SJSA1 (cell line): ENCODE measurements at places on chromosomes 12 and 14.

DNA sequence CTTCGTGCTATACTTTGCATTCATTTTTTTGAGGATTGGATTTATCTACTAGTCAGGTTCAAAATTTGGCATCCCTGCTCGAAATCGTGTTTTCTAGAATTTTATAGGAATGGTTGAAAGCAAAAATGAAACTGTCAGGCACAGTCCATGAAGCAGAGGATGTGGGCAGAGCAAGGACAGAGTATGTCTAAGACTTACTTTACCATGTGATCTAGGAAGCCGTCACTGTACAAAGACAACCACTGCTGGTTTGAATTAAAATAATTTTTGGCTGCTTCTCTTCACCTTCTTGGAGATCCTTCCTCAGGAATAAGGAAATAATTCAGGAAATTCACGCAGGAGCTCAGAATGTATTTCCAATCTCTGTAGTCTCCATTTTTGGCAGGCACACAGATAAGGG is 31.6 kb upstream of the SGPP1 start:
- DNase-seq = no peak

GRCh38 chr14:92449404-92450181 is 64.0 kb upstream of the RIN3 start:
- no peak for DNase-seq

DNA sequence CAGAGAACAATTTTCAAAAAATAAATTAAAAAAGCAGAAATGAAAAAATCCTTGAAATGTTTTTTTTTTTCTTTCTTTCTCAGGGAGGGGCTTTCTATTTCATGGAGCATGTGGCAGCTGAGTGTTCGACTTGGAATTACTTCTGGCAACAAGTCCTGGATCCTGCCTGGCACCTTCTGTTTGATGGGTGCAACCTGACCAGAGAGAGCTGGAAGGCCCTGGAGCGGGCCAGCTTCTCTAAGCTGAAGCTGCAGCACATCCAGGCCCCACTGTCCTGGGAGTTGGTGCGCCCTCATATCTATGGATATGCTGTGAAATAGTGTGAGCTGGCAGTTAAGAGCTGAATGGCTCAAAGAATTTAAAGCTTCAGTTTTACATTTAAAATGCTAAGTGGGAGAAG is 22.5 kb upstream of the HIGD1C start:
- DNase-seq = no peak

GRCh38 chr14:42224053-42224888 is 617.6 kb downstream of the LRFN5 start:
- peak; percentile 42 for DNase-seq

DNA sequence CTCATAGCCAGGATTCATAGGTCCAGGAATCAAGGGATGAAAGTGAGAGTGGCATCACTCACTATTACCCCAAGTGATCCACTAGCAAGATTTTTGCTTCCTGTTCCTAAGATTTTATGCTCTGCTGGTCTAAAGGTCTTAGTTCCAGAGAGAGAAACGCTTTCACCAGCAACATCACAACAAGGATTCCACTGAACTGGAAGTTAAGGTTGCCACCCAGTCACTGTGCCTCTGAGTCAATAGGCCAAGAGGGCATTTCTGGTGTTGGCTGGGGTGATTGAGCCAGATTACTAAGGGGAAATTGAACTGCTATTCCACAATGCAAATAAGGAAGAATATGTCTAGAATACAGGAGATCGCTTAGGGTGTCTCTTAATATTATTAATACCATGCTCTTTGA is 142.5 kb upstream of the ARID2 start:
- DNase-seq = no peak

DNA sequence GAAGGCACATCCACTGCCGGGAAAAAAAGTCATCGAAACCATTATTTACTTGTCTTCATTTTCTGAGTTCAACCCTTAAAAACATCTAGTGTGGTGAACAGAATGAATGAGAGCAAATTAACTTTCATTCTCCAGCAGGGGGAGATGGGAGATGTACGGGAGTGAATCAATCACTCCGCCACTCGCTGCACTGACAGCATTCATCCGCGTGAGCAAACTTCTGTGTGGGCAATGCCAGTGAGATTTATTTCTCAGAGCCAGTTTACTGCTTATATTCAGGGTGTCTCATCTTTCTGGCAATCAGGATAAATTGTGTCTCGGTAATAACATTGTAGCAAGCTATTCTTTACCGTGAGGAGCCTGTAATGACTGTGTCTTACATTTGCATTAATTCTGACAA is 463.6 kb upstream of the MIS18BP1 start:
- no peak for DNase-seq

DNA sequence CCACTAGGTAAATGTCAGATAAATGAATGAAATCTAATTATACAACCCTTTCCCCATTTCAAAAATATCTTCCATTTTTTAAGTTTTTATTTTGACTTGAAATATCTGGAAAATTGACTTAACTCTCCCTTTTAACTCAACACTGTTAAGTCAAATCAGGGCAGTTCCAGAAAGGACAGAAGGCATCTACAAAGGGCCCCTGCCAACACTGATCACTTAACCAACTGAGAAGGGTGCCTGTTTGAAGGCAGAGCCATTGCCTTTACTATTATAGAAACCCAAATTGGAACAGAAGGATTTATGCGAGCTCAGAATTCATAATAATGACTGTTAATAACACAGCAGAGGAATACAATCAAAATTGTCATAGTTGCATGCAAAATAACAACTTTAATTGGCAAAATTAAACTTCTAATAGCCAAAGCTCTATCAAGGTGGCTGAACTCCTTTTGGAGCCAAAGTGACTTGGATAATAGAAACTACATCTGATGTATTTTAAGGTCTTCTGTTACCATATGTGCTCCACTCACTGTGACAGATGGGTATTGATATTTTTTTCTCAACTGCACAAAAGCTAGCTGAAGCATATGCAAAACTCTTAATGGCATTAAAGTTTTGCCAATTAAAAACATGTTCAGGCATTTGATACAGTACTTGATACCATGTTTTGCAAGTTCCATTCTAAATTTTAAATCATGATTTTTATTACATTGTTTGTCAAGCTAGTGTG is 383.8 kb downstream of the NOVA1 start:
- no peak for DNase-seq

DNA sequence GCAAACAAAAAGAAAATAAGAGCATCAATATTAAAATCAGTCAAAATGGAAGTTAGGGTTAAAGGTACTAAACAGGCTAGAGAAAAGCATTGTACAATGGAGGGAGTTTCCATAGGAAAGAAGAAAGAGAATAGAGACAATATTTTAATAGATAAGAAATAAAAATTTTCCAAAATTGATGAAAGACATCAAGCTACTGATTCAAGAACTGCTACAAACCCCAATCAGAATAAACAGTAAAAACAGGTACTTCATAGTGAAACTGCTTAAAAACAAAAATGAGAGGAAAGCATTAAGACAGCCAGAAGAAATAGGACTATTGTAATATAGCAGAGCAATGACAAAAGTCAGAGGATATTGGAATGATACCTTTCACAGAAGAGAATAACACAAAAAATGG is 413.4 kb downstream of the NELL2 start:
- DNase-seq = no peak

- DNase-seq = no peak
These were observed 916 bp upstream of the CHPT1 start for GRCh38 chr12:101696251-101697196.

DNA sequence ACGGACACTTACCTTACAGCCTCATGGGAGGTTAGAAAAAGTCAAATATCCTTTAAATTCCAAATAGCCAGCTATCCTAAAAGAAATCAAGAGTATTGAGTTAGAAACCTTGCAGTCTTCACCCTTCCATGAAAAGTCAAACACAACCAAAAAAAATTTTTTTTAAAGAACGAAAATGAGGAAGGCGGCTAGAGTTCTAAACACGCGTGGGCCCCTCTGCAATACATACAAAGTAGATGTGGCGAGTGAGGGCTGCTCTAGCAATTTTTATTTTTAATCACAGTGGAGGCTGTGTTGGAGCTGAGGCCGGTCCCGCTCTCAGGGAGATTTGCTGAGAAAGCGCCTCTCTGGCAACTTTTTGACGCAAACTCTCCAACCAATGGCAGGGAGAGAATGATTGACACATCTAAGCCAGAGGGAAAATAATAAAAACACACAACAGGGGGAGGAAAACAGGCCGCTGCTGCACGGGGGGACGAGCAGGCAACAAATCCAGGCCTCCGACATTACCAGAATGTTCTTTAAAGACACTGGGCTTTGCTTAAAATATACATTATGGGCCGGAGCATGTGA is at the start of gene OTX2:
TSS of gene OTX2 (minus strand) at position 333 of the 573 bp plus-strand sequence. CDS start 5,023 bp downstream, outside the sequence.
- DNase-seq = no peak

DNA sequence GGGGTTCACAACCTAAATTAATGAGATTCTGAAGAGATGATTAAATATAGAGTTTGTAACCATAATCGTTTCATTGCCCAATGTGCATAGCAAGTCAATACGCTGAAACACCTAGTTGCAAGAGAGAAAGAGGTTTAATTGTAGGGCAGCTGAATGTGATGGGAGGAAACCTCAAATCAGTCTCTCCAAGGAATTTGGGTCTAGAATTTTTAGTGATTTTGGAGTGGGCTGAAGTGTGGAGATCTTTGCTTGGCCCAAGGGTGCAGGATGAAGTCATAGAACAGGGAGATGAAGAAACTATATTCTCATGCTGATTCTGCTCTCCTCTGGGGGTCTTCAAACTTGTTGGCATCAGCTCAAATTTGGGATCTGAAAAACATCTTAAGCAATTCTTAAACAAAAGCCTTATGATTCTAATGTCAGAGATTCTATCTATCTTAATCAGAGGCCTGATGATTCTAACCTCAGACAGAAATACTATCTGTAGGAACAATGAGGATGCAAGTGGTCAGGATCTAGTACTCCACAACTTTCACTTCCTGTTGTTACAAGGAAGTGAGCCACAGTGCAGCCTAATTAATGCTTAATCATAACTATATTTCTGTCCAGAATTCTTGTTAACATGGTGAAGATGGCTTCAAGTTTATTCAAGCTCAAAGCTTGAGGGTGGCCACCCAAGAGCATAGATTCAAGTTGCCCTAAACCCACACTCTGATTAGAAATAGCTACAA is 80.2 kb upstream of the FUT8 start:
- DNase-seq = no peak

- DNase-seq = no peak
These were observed 42.0 kb downstream of the KCNK13 start for GRCh38 chr14:90103808-90104207.

DNA sequence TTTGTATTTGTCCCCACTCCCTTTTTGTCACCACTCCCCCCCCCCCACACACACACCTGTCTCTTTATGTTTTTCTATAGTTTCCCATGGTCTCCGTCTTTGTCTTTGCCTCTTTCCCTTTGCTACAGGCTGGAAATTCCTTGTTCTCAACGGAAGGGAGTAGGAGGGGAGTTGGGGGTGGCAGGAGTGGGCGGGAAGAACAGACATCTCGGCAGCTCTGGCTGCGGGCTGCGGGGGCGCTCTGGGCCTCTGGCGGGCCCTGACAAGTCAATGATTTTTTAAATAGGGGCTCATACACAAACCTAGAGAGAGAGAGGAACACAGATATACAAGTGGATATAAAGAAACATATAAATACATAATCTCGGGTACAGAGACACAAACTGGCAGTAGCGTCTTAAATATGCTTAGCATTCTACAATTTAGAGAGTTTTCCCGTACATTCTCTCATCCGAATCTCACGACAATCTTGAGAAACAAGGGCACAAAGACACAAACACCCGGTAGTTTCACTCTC is 2.4 kb upstream of the NAB2 start:
- peak; percentile 76 for DNase-seq

GRCh38 chr12:86193931-86194330 is 62.3 kb downstream of the MGAT4C start:
- no peak for DNase-seq

DNA sequence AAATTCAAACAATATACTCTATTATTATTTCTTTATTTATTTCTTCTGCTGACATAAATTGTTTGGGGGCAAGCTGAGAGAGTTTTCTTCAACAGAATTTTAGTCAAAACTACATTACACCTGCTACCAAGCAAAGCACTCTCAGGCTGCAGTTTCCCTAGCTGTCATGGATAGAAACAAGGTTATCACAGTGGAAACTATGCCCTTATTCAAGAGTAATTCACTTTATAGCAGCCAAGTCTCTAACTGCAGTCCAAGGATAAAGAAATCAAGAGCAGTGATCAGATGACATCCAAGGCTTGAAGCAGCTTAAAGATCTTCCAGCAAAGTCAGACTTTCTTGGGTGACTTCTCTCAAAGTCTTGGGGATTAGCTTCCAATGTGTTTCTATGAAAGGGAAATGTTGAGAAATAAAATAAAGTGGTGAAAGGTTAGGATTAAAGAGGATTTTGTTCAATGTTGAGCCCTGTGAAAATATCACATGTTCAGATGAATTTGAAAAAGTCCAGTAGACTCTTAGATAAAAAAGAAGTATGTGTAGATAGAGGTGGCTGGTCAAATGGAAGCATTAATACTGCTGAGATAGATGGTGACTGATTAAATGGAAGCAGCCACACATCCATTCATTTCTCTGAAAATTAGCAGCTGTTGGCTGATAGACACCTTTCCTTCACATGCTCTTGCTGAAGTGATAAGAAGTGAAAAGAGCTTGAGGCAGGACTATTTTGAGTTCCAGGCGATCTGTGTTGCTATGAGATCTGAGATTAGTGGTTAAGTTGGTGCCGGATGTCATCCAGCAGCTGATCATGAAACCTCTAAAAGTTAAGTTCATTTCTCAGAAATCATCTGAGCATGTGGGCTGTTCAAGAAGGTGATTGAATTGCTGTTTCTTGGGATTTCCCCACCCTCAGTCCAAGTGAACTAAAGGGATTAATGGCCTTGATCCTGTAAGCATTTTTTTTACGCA is 257.8 kb upstream of the BTG1 start:
- DNase-seq = no peak

GRCh38 chr14:30125322-30125979 is 197.8 kb upstream of the PRKD1 start:
- no peak for DNase-seq

DNA sequence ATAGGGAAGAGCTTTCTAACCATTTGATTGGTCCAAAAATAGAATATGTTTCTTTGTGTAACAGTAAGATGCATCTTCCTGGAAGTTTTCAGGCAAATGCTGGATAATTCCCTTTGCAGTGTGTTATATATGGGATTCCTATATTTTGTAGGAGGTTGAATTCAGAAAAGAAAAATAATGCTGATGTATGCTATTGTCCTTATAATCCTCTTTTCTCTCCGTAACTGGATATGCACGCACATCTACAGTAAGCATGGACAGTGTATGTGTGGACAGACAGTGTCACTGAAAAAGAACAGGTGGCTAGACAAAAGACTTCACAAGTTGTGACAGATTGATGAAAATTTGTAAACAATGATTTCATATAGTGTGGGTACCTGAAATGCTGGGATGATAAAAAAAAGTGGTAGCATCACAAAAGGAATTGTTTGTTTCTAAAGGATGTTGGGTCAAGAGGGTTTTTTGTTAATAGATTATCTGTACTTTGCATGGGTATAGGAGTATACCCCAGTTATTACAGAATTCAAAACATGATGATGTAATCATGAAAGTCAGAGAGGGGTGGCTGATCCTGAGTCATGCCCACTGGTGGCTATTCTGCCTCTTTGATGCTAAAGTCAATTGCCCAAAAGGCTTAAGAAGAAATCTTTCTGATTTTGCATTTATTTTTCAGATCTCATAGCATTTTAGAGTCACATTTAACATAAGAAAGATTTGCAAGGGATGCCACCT is 160.7 kb upstream of the TMTC1 start:
- DNase-seq = no peak

GRCh38 chr12:131513606-131514005 is 197.3 kb upstream of the SFSWAP start:
- no peak for DNase-seq
